ENCODE measurements at places on chromosomes 12 and 14. TPM values are rescaled to one million over a fixed set of nuclear protein-coding genes. Genes with fewer than 3 reads are reported as not detected.

The CLECL1 gene
- 2.1 TPM for total RNA-seq

DNA sequence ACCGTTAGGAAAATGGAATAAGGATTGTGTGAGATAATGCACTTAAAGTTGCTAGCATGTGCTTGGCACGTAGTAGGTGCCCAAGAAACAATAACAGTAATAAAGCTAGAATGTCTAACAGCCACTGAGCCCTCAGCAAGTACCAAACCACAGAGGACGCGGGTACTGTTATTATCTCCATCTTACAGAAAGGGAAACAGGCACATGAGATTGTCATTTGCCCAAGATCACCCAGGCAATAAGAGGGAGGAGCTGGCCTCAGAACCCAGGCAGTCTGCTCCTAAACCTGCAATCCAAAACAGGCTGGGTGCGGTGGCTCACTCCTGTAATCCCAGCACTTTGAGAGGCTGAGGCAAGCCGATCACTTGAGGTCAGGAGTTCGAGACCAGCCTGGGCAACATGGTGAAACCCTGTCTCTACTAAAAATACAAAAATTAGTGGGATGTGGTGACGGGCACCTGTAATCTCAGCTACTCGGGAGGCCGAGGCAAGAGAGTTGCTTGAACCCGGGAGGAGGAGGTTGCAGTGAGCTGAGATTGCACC, 5.1 kb upstream of the SDS start:
- no peak for DNase-seq

GRCh38 chr12:92722897-92723296, 20.1 kb downstream of the PLEKHG7 start:
- DNase-seq: no peak

The AICDA gene
- total RNA-seq: not detected

The PMEL gene
- 0.93 TPM for total RNA-seq

GRCh38 chr12:89392391-89392790, 40.1 kb upstream of the DUSP6 start:
- no peak for DNase-seq
